ENCODE measurements at places on chromosomes 2 and 18.
A peak's percentile ranks its signal among the peaks of the same experiment; 100 is the strongest.

- no peak for DNase-seq
These were observed 786.0 kb upstream of the ZEB2 start for GRCh38 chr2:145305889-145306288.

DNA sequence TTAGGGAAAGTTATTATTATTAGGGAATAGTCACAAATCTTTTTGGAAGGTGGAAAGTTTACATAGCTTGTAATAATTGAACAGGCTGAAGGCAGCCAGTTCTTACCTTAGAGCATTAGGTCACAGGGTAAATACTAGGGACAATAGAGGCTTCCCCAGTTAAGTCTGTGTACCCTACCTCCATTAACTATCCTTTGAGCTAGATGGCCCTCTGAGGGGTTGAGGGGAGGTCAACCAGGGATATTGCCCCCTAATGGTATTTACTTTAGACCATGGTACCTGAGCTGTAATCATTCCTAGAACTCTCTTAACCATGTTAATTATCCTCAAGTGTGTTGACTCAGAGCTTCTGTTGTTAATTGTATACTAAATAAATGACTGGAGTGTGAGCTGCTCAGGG lies 120.5 kb upstream of the SCN7A start:
- no peak for DNase-seq

DNA sequence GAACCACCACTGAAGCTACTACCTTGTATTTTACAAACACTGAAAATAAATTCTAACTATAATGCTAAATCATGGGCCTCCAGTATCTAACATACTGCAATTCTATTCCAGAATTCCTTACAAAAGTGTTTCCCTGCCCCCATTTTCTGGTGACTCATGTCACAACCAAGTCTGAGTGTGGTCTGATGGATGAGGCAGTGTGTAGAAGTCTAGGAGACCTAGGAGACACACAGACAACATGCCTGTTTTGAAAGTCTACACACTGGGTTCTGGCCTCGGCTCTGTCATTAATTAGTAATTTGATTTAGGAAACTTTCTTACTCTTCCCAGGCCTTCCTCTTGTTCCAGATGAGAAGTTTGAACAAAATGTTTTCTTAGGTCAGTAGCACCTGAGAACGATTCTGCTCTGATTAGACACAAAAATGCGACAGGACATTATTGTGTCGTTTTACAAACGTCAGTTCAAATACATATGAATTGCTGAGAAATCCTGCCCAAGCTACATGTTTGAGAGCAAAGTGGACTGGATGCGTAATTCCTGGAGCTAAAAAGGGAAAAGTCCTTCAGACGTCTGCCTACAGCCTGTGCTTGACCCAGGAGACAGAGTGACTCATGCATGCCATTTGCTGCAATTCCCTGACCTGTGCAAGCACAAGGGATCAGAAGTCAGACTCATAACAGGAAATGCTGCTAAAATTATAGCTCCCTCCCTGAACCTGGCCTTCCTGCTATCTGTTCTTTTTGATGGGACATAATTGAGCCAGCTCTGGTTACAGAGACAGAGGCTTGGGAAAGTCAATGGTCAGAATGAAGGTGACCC lies 494.4 kb downstream of the SOX11 start:
- DNase-seq, result peak; percentile 92

DNA sequence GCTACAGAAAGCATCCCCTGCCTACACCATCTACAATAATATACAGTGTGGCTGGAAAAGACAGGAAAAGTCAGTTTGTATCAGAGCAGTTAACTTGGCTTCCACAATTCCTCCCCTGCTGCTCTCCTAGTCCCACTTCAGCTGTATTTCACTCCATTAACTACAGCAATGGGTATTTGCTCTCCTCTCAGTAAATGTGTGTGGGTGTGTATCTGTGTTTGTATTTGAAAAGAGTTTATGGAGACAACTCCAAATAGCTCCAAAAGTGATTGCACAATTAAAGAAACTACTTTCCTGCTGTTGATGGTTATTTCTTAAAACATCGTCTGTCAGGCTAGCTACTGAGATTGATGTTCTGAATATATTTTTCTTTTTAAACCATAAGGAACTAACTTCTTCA lies 333.7 kb upstream of the FIGN start:
- no peak for DNase-seq

DNA sequence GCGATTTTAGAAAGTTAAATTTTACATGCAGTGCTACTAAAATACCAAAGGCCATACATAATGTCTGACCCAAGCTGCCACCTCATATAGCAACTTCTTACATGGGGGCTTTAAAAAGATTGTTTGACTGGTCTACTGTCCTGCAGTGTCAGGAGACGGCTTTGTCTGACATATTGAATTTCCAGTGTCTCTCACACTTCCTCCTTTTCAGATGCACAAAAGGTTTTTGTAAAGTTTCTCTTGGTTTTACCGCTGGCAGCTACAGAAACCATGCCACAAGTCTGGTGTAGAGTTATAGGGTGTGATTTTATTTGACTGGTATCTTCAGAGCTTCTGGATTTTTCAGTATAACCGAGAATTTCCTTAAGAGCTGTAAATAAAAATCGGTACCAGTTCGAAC lies 1.1 kb upstream of the ASAP2 start:
- no peak for DNase-seq

DNA sequence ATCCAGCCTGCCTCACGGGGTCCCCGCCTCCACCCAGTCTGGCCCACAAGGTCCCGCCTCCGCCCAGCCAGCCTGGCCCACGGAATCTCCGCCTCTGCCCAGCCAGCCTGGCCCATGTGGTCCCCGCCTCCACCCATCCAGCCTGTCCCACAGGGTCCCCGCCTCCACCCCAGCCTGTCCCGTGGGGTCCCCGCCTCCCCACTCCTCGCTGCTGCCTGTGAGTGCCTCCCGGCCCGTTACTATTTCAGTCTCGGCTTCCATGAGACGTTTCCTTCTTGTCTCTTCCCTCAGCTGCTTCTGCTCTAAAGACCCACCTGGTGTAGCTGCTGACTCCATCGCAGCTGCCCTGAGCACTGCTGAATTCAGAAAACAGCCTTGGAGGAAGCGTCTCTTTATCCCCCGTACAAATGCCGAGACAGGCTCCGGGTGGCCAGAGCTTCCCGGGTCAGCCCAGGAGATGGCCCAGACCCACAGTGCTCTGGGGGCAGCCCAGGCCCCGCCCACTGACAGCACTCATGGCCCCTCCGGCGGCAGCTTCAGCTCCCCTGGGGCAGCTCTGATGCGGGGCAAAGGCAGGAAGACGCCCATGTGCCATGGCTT lies 69.8 kb downstream of the NFATC1 start:
- no peak for DNase-seq

DNA sequence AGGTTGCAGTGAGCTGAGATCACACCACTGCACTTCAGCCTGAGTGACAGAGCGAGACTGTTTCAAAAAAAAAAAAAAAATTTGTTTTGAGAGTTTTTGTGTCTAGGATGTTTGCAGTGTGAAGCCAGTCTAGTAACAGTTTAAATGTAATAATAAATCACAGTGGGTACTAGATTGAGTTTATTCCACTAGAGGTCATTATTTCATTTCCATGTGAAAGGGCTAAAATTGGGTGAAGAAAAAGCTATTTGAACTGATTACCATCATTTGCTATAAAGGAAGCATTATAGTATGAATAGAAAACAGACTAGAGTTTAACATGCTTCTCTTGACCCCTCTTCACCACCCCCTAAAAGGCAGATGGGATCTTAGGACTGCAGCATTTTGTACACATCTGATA lies 20.3 kb downstream of the SNRPD1 start:
- DNase-seq, result peak; percentile 9

DNA sequence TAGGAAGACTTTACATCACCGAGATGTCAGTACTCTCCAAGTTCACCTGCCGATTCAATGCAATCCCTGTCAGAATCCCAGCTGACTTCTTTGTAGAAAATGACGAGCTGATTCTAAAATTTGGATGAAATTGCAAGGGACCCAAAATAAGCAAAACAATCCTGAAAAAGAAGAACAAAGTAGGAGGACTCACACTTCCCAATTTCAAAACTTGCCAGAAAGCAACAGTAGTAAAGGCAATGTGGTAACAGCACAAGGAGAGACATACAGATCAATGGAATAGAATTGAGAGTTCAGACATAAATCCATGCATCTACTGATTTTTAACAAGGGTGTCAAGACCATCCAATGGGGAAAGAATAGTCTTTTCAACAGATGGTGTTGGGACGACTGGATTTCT lies 52.2 kb downstream of the SMAD7 start:
- DNase-seq, result no peak

GRCh38 chr18:50072146-50072545 lies 122.8 kb downstream of the MYO5B start:
- no peak for DNase-seq

DNA sequence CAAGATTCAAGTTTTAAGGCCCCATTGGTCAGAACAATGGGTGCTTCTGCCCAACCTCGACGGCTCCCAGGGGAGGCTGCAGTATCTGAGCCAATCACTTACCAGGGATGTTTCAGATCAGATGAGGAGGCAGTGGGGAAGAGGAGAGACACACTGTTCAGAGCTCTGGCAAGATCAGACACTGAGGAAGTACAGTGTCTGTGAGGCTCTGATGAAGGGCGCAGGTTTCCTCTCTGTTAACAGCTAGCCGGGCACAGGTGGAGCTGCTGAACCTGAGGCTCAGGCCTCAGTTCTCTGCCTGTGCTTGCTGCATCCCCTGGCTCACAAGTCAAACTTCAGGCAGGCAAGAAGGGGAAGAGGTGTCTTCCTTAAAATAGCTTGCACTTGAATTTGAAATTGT lies 69.7 kb downstream of the TPO start:
- DNase-seq, result no peak

DNA sequence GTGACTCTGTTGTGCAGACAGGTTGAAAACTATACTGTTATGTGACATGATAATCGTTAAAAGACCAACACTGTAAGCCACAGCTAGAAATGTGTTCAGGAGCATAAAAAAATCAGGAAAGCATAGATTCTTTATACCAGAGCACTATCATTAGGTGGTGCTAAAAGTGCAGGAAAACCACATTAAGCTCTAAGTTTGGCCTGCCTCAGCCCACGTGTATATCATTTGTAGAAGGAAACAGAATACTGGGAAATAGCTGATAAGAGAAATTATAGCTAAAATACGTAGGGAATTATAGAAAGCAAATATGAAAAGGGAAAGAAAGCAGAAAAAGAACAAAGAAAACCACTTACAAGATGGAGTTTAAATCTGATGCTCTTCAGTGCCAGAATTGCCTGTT lies 26.5 kb upstream of the C2orf74 start:
- peak; percentile 46 for DNase-seq

GRCh38 chr18:50009773-50010335 lies 185.1 kb downstream of the MYO5B start:
- peak; percentile 30 for DNase-seq

DNA sequence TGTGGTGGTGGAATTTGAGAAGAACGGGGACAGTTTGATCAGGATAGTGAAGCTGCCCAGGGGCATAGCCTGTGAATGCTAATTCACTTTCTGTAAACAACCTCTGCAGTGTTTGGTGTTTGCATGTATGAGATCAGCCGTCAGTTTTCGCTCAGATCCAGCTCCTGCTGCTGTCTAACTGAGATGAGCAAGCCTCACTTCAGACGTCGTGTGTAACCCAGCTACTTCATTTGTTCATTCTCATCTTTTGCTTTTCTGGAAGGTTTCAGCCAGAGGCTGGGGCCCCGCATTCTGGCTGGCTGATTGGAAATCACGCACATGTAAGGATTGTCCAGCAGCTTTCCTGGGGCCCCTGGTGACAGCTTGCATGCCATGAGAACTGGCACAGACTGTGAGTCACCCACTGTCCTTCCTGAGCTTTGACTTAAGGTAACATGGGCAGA lies 48.9 kb downstream of the LDLRAD4 start:
- no peak for DNase-seq

DNA sequence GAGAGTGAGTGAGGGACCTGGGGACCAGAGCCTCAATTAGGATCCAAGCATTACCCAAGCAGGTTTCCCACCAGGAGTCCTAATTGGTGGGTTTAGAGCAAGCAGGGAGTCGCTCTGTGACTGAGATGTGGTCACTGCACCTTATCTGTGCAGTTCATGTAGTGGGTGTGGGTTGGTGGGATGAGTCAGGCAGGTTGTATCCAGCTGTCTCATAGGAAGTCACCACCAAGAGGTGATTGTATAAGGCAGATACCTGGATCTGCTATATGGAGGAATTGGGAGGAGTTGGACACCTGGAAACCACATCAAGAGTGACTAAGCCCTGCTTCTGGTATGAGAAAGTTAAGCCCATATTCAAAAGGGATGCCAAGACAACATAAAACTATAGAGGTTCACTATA lies 106.8 kb downstream of the ARHGAP28 start:
- DNase-seq, result no peak

- no peak for DNase-seq
These were observed 93.5 kb downstream of the TTC27 start for GRCh38 chr2:32721376-32721775.

DNA sequence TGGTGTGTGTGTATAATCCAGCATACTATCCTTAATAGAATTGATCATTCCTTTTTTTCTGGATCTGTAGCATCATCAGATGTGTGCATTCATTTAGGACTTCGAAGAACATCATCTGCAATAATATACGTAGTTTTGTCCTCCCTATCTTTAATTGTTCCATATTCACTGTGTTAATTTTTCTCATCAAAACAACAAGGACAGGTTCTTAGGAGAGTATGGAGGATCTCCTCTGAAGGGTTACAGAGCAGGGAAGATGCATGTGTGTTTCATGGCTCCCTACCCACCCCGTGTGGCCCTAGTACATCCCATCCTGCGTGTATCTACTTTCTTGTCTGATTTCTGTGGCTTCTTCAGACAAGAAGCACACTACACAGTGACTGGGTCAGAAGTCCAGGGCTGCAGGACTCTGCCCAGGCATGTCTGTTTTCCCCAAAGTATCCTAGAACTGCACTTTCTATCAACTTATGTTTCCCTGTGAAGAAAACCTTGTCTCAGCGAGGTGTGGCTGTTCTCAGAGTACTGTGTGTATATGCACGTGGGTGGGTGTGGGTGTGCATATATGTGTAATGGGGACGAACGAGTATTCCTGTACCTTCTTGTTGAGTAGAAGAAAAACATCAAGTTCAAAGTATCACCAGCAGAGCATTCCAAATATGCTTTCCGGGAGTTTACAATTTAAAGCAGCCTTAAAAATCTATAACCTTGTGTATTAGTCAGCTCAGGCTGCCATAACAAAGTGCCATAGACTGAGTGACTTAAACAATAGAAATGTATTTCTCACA lies 220.4 kb upstream of the FOSL2 start:
- DNase-seq, result peak; percentile 16

- DNase-seq, result no peak
These were observed 71.9 kb downstream of the CHRNA1 start for GRCh38 chr2:174692256-174692919.

DNA sequence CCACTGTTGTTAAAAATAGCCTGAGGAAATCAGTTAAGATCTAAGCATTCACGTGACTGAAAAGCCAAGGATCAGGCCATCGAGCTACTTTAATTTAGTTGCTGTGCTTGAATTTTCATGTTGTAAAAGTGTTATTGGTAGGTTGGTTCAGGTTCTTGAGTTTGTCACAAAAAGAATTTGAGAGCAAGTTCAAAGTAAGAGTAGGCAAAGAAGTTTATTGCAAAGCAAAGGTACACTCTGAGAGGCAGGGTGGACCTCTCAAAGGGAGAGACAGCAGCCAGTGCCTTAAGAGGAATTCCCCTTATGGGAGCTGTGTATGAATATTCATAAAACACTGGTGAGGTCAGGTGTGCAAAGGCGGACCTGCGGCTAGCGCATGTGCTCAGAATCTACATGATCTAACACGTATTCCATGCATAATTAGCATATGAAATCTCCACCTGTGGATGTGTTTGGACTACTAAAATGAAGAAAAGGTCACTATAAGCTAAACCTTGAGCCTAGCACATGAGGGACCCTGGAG lies 236.5 kb downstream of the NDUFA10 start:
- no peak for DNase-seq

- peak; percentile 1 for DNase-seq
These were observed 179.5 kb downstream of the EN1 start for GRCh38 chr2:118667964-118668363.

- DNase-seq, result no peak
These were observed 136.3 kb downstream of the RPIA start for GRCh38 chr2:88827821-88828220.

Data from mesenchymal stem cell (in vitro differentiated cells and primary cell).